Amniotic stem cell (primary cell): ENCODE measurements at places on chromosomes 5 and 9.

GRCh38 chr5:1343315-1343751, 1.6 kb downstream of the CLPTM1L start:
- DNase-seq: no peak

GRCh38 chr9:18489861-18490260, 15.9 kb downstream of the ADAMTSL1 start:
- no peak for DNase-seq

DNA sequence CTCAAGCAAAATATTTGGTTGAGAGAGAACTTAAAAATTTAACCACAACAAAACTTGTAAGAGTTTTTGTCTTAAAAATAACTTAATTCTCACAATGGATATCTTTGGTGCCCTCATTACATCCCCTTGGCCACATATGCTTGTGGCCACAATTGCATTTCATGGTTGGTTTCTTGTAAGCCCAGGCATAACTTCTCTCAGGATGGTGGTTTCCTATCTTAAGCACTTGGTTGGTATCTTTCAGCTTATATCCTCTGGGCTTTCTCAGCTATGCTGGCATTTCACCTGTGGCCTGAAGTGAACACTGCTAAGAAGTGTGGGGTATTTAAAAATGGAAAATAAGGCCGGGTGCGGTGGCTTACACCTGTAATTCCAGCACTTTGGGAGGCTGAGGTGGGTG, 212.4 kb upstream of the MEF2C start:
- DNase-seq: no peak

- DNase-seq: no peak
Observed at GRCh38 chr5:13581132-13581531, 363.4 kb downstream of the DNAH5 start.

DNA sequence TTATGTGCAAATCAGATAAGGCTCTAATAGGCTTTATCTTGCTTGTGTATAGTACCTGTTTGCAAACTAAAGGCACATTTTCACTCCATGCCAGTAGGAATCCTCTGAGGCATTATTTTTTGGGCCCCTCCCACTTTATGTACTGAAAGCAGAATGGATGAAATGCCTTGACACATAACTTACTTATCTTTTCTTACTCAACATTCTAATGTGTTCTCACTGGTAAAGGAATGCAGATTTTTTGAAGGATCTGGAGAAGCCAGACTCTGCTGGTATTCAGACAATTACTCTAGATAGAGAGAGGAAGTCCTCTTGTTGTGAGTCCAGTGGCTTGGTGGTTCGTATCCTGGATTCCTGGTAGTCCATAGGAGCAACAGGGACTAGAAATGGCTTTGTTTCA, 336.7 kb downstream of the CCDC171 start:
- peak; percentile 41 for DNase-seq

- no peak for DNase-seq
Observed at GRCh38 chr9:137731947-137732813, 113.4 kb downstream of the EHMT1 start.

DNA sequence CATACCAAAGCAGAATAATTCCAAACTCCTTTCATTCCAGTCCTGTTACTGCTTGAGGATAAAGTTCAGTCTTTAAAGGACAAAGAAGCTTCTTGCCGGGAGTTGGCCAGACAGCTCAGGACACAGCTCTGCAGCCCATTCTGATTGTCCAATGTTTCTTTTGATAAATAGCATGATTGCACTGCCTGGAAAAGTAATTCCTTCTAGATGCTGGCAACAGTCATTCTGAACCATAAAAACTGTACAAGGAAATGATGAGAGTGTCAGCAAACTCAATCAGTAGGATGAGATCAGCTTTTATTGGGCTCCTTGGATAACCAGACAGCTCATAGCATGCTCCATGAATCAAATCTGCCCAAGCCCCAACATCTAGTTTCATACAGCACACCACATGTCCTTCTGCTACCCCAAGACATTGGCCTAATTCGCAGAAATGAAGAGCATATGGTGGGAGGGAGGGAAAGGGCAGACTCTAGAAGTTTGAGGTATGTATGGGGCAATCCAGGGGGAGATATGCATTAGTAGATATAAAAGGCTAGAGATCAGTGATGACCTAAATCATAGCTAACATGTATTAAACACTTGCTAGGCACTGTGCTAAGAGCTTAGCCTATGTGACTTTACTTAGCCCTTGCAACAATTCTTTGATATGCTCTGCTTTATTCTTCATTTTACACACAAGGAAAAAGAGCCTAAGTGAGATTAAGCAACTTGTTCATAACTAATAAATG, 219.9 kb upstream of the NREP start:
- no peak for DNase-seq

DNA sequence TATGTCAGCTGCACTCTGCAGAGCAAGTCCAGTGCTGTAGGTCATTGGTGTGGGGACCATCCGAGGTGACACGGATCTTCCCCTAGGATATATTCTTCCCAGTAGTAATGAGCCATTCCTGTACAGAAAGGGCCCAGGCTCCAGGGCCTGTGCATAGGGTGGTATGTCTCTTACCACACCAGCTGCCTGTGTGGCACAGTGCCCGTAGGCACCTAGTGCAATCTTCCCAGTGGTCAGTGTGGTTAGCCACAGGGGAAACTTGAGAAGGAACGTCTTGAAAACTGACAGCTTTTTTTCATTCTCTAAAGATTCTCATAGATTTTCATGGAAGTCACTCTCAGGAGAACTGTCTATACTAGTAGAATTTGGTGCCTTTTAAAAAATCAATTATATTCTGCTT, 39.8 kb downstream of the CYSTM1 start:
- DNase-seq: no peak

DNA sequence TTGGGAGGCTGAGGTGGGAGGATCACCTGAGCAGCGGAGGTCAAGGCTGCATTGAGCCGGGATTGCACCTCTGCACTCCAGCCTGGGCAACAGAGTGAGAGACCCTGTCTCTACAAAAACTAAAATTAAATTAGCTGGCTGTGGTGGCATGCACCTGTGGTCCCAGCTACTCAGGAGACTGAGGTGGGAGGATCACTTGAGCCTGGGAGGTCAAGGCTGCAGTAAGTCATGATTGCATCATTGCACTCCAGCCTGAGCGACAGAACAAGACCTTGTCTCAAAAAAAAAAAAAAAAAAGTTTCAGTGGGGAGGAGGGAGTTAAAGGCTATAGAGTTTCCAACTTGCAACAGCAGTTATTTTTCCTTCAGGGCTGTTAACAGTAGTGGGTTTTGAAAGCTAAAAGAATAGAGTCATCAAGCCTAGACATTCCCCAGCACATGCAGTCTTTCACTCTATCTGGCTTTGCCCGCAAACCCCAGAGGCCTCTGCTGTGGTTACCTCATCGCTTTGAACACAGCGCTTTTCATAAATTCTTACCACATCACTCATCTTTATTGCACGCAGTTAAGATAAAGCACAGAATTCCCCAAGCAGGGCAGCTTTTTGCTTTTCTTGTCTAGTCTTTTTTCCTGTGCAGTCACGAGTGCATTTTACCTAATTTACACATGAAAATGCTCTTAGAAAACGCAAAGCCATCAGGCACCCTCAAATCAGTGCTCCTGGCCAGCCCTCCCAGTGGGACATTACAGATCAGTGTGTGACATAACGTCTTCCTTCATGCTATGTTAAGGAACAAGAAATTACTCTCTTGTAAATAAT, 8.7 kb upstream of the SLC2A8 start:
- peak; percentile 92 for DNase-seq

GRCh38 chr9:131012023-131012334, 3.0 kb downstream of the LAMC3 start:
- no peak for DNase-seq

GRCh38 chr5:96048763-96049162, 87.1 kb upstream of the ELL2 start:
- DNase-seq: no peak

GRCh38 chr5:83306572-83307241, 164.8 kb upstream of the VCAN start:
- peak; percentile 78 for DNase-seq

DNA sequence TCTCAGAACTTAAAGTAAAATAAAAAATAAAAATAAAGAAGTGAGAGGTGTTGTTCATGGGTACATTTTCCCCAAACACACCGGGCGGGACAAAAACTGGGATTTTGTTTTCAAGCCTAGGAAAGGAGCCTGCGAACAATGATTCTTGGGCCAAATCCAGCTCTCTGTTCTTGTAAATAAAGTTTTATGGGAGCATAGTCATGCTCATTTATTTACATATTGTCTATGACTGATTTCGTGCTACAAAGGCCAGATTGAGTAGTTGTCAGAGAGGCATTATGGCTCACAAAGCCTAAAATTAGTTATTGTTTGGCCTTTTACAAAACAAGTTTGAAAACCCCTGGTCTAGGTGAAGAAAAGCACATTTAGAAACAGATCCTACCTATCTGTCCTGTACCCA, 821.0 kb upstream of the GRAMD2B start:
- DNase-seq: no peak

DNA sequence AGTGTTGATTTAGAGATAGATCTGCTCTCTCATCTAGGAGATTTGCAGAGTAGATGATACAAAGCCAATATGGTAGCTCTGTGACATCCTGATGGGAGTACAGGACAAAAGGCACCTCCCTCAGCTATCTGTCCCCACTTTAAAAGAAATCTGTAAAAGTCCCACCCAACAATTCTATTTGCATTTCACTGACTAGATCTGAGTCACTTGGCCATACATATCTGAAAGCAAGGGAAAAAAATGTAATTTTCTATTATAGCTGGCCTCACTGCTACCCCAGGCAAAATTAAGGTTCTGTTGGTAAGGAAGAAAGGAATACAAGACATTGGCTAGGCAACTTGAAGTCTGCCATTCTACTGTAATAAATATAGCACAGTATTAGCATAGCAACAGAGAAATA, 96.2 kb upstream of the RNF180 start:
- no peak for DNase-seq

DNA sequence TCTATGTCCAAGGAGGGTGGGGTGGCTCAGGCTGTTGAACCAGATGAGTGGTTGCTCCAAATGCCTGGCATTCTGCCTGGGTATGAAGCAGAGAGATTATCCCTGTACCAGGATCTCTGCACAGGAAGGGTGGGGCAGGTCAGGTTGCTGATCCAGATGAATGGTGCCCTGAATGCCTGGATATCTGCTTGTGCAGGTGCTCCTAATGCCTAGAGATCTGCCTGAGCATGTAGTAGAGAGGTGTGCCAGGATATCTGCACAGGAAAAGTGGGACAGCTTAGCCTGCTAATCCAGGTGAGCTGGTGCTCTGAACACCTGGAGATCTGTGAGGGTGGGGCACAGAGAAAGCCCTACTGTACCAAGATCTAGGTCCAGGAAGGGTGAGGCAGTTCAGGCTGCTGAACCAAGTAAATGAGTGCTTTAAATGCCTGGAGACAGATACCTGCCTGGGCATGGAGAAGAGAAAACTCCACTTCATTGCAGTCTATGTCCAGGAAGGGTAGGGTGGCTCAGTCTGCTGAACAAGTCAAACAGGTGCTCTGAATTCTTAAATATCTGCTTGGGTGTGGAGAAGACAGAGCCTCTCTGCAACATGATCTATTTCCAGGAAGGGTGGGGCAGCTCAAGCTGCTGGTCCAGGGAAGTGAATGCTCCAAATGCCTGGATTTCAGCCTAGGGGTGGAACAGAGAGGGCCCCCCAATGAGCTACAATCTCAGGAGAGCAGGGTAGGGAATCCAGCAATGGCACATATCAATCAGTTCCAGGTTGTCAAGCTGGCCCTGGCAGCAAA, 189.4 kb upstream of the DMRTA1 start:
- DNase-seq: no peak

DNA sequence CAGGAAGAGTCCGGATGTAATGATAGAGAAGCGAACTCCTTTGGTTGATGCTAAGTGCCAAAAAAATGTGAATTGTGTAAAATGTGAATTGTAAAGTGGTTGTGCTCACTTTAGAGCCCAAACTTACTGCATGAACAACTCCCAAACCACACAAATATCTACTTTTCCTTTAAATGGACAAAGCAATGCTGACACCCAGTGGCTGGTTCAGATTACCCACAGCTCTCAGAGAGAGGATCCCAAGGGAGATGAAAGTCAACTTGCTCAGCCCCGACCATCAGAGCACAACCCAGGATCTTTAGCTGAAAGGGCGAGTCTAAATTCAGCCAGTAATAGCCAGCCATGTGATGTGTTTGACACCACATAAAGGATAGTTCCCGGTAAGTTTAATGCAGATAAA, 133.7 kb downstream of the NMUR2 start:
- DNase-seq: no peak
